Naive thymus-derived CD8-positive, alpha-beta T cell (primary cell): ENCODE measurements at places on chromosomes 2 and 18.

- DNase-seq: no peak
Measured at GRCh38 chr2:183063083-183063482, 15.5 kb upstream of the DUSP19 start.

- DNase-seq: no peak
Measured at GRCh38 chr18:14914121-14914520, 166.1 kb downstream of the ANKRD30B start.

DNA sequence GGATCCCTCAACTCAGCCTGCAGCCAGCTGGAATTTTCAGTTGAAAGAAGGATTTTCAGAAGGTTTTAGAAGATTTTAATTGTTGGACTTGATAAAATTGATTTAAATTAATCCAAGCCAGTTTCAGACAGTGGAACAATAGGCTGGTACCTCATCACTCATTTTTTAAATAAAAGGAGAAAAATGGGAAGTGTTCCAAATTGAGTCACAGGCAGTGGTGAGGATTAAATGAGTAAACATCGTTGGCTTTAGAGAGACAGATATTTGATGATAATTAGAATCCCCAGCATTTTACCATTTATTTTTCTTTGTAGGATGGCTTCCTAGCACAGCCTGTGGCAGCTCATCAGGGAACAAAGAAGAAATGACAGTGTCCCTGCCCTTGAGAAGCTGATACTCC is 7.4 kb downstream of the CXCR4 start:
- DNase-seq: no peak

GRCh38 chr2:209472871-209473270 is 49.0 kb downstream of the MAP2 start:
- no peak for DNase-seq

GRCh38 chr2:154804451-154804850 is 106.0 kb downstream of the KCNJ3 start:
- DNase-seq: no peak
